Esophagus muscularis mucosa (tissue), 4 donors: ENCODE measurements at places on chromosomes 5 and 9. TPM values are rescaled to one million over a fixed set of nuclear protein-coding genes. Genes with fewer than 3 reads are reported as not detected.

Gene C9
- not detected for total RNA-seq

Gene PCDHGA1
- total RNA-seq = 1.2 TPM

Gene POU5F2
- 2.5 TPM for total RNA-seq

Gene IL5
- total RNA-seq = not detected

Gene ZSWIM6
- 10.2 TPM for total RNA-seq

Gene LRSAM1
- total RNA-seq = 23.5 TPM

Gene ETF1
- 154 TPM for total RNA-seq

Gene CDHR2
- 0.92 TPM for total RNA-seq

Gene C9orf153
- total RNA-seq = not detected

Gene CDX1
- total RNA-seq = 0.23 TPM

Gene KCNT1
- not detected for total RNA-seq

Gene PHF24
- 0.75 TPM for total RNA-seq

Gene CCL27
- not detected for total RNA-seq

Gene C5orf52
- total RNA-seq = not detected

Gene APBA1
- total RNA-seq = 9.7 TPM

Gene NRARP
- total RNA-seq = 6.5 TPM

Gene IDNK
- total RNA-seq = 5.2 TPM

Gene SPINK6
- not detected for total RNA-seq

Gene DBN1
- total RNA-seq = 92.2 TPM

Gene CARTPT
- 7.4 TPM for total RNA-seq

Gene TMEFF1
- total RNA-seq = 1.7 TPM

Gene SNX18
- total RNA-seq = 43.2 TPM

Gene WDR31
- 1.3 TPM for total RNA-seq

Gene RACK1
- 1,553 TPM for total RNA-seq

Gene FOXI1
- total RNA-seq = not detected

Gene CTXN3
- total RNA-seq = not detected

Gene PCAT7
- not detected for total RNA-seq

Gene KIF4B
- not detected for total RNA-seq

Gene SH3GL2
- 3.3 TPM for total RNA-seq

Gene CD274
- 2.5 TPM for total RNA-seq

Gene SHB
- 21.1 TPM for total RNA-seq

Gene SLC28A3
- total RNA-seq = not detected

Gene OBP2B
- total RNA-seq = not detected

Gene DPYSL3
- 295 TPM for total RNA-seq

Gene CDKN2A
- total RNA-seq = 3.1 TPM

Gene GMCL2
- not detected for total RNA-seq

Gene ORM2
- not detected for total RNA-seq

Gene EQTN
- total RNA-seq = not detected

Gene CCNI2
- 0.39 TPM for total RNA-seq

Gene NTNG2
- 2.9 TPM for total RNA-seq

Gene FGFR4
- 4.5 TPM for total RNA-seq

Gene GGTA1
- 5.6 TPM for total RNA-seq

Gene IFNA7
- not detected for total RNA-seq

Gene RELL2
- total RNA-seq = 5.1 TPM

Gene NOXA1
- 2.7 TPM for total RNA-seq

Gene LURAP1L
- 22.0 TPM for total RNA-seq

Gene ZNF300
- 1.7 TPM for total RNA-seq

Gene SPATA31D4
- total RNA-seq = not detected

Gene SAXO1
- total RNA-seq = not detected

Gene DDX31
- 7.4 TPM for total RNA-seq

Gene LHX2
- total RNA-seq = not detected

Gene GOLGA1
- 26.5 TPM for total RNA-seq

Gene SARDH
- 0.52 TPM for total RNA-seq

Gene AGXT2
- total RNA-seq = not detected

Gene CCDC112
- total RNA-seq = 8.0 TPM

Gene EDIL3
- total RNA-seq = 10.4 TPM

Gene RAPGEF6
- total RNA-seq = 20.7 TPM

Gene CBY3
- not detected for total RNA-seq
